ENCODE measurements at places on chromosomes 7 and 10. TPM values are rescaled to one million over a fixed set of nuclear protein-coding genes. Genes with fewer than 3 reads are reported as not detected.

Gene NRAP
- total RNA-seq = not detected

Gene GPC2
- total RNA-seq = 0.22 TPM

Gene SKAP2
- total RNA-seq = 14.5 TPM

Gene NPC1L1
- total RNA-seq = not detected

Gene ZNF239
- total RNA-seq = 6.3 TPM

DNA sequence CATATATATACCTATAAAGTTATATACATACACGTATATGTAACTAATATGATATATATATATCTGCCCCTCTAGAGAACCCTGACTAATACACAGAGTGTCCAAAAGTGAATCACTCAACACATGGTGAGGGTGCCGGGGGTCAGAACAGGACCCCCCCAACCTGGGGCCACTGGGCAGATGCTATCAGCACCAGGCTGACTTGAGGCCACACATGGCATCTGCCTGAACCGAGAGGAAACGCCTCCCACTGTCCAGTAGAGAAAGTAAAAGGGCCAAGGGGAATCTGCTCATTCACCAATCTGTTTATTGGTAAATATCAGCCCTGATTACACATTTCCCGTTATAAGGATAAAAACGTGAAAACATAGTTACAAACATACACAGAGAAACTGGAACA, 218.3 kb downstream of the PTPRN2 start:
- no peaks in the 10 kb centered on the region for H3K36me3 ChIP-seq
- H3K4me3 ChIP-seq = no peak overlapping the region
- DNase-seq = no peak
- H3K27me3 ChIP-seq = no peaks in the 10 kb centered on the region

DNA sequence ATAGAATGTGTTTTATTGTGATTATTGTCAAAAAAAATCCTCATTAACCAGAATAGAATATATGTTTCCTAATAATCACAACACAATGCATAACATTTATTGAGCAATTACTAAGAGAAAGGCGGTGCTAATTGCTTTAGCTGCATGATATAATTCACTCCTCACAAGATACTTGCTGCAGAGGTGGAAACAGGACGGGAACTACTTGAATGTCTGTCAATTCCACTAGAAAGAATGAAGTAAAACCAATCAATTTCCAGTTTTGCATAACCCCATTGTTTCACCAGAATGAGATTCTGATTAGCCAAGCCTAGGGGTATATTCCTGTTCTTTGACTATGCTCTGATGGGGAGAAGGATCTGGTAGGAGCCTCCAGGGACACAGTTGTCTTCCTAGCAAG, 239.1 kb upstream of the NRP1 start:
- H3K27me3 ChIP-seq = no peaks in the 10 kb centered on the region
- no peak overlapping the region for H3K27ac ChIP-seq
- no peaks in the 10 kb centered on the region for H3K36me3 ChIP-seq
- DNase-seq = no peak
- H3K4me3 ChIP-seq = no peak overlapping the region

GRCh38 chr10:43120929-43121314, 17.3 kb upstream of the CSGALNACT2 start:
- DNase-seq = no peak
- H3K4me3 ChIP-seq = no peak overlapping the region
- H3K27ac ChIP-seq = no peak overlapping the region
- no peaks in the 10 kb centered on the region for H3K27me3 ChIP-seq
- no peaks in the 10 kb centered on the region for H3K36me3 ChIP-seq

DNA sequence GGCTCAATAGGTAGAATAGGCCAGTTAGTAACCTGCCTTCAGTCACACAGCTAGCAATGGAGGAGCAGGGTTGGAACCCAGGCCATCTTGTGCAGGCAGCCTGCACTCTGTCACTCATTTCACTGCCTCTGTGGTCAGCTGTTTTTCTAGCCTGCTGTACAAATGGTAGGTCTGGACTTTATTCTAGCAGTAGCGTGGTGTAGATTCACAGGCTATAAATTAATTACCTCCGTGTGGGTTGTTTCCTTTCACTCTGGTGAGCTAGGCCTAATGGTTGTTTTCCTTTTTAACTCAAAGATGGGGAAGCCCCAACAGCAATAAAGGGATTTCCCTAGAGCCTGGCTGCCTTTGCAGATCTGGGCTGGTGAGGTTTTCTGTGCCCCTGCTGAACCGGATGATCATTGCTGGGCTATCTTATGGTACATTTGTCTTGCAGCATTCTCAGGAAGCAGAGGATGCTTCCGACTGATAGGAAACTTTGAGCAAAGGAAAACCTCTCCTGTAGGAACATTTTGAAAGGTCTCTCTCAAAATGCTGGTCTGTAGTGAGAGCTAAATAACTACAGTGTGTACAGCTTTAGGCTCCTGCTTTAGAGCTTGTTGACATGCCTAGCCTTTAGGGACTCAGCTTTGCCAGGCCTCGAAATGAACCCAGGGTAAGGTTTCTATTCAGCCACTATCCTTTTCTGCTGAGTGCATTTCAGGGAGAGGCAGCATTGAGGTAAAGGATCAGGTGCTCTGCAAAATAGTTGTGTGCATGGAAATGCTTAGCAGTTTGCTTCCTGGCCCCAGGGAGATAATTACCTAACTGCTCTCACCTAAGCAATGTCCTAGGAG, 157.4 kb downstream of the ST7 start:
- H3K36me3 ChIP-seq = no peaks in the 10 kb centered on the region
- H3K27me3 ChIP-seq = no peaks in the 10 kb centered on the region
- no peak for DNase-seq

GRCh38 chr10:58754469-58755339, 242.0 kb downstream of the BICC1 start:
- H3K27ac ChIP-seq = peak overlapping the region; percentile 97
- H3K27me3 ChIP-seq = no peaks in the 10 kb centered on the region
- peak; percentile 53 for DNase-seq
- no peaks in the 10 kb centered on the region for H3K36me3 ChIP-seq
- H3K4me3 ChIP-seq = peak overlapping the region; percentile 74
- H3K4me1 ChIP-seq = peaks cover 50% of the 10 kb centered on the region

GRCh38 chr7:108165723-108166122, 35.6 kb upstream of the LAMB4 start:
- H3K27ac ChIP-seq = no peak overlapping the region
- H3K36me3 ChIP-seq = no peaks in the 10 kb centered on the region
- DNase-seq = no peak
- no peak overlapping the region for H3K4me3 ChIP-seq

DNA sequence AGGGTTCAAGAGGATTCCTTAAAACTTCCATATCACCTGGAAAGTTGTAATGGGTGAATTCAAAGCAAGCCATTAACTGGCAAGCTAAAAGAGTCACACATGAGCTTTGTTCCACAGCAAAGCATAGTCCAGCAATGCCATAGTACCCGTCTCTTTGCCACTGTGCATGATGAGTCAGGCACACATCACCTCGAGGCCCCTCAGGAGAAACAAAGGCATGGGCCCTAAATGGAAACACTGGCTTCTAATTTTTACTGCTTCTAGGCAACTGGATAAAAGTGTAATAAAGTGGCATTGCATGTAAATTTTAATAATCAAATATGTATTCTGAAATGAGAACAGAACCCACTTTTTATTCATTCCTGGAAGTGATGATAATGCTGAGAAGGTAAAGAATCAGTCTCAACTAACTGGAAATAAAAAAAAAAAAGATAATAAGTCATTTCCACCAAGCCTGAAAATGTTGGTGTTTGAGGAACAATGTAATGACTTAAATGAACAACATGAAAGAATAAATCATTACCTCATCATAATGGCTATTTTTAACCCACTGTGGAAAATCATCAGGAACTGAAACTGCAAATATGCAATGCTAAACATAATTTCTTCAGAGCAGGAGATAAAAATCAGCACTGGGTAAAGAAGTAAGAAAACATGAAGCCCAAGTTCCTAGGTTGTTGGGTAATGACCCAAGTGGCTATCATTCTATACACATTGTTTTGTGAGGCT, 104.9 kb downstream of the CDK6 start:
- H3K4me1 ChIP-seq = peaks cover 66% of the 10 kb centered on the region
- no peaks in the 10 kb centered on the region for H3K27me3 ChIP-seq
- peak overlapping the region; percentile 61 for H3K27ac ChIP-seq
- H3K4me3 ChIP-seq = 0 out of 2 replicates have a peak overlapping the region, but pooled peaks have one; percentile 10
- DNase-seq = peak; percentile 52
- H3K36me3 ChIP-seq = no peaks in the 10 kb centered on the region

GRCh38 chr7:75716992-75717626, 21.6 kb downstream of the HIP1 start:
- no peak overlapping the region for H3K4me3 ChIP-seq
- H3K27me3 ChIP-seq = no peaks in the 10 kb centered on the region
- H3K27ac ChIP-seq = peak overlapping the region; percentile 31
- DNase-seq = peak; percentile 84
- no peaks in the 10 kb centered on the region for H3K36me3 ChIP-seq

- peak overlapping the region; percentile 82 for H3K4me3 ChIP-seq
- peak; percentile 52 for DNase-seq
- no peaks in the 10 kb centered on the region for H3K36me3 ChIP-seq
- no peaks in the 10 kb centered on the region for H3K27me3 ChIP-seq
- H3K4me1 ChIP-seq = 0 out of 2 replicates have a peak, but pooled peaks cover 5% of the 10 kb centered on the region
- H3K27ac ChIP-seq = no peak overlapping the region
Observed at GRCh38 chr10:129467359-129468064, 471 bp downstream of the MGMT start.

DNA sequence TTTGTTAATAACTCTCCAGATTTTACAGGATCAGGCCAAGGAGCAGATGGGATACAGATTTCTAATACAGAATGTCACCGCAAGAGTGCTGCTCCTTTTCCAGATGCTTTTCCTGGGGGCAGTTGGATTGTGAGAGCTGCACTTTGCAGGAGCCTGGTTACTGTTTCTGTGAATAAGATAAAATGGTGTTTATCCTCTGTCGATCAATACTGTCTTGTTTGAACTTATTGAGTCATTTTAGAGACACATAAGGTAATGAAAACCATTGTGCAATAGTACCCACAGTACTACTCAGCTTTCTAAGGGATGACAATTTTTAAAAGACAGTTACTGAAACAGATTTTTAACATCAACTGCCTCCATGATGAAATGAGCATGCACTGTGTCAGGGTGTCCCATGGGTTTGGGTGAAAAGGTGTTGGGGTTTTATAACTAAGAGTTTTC, 2.9 kb downstream of the A1CF start:
- H3K4me1 ChIP-seq = no peaks in the 10 kb centered on the region
- no peak overlapping the region for H3K4me3 ChIP-seq
- DNase-seq = peak; percentile 29
- no peak overlapping the region for H3K27ac ChIP-seq
- peaks cover 20% of the 10 kb centered on the region for H3K27me3 ChIP-seq

Measured in GM23248 (cell line).